ENCODE measurements at places on chromosomes 2 and 18. TPM values are rescaled to one million over a fixed set of nuclear protein-coding genes. Genes with fewer than 3 reads are reported as not detected.

Gene PCARE
- 0.16 TPM for total RNA-seq

Gene TEX44
- not detected for total RNA-seq

Gene PSMA8
- not detected for total RNA-seq

Gene CDCA7
- total RNA-seq: 10.1 TPM

Gene APCDD1
- total RNA-seq: 70.8 TPM

All from urinary bladder (tissue), 4 donors.